T-helper 17 cell (primary cell): ENCODE measurements at places on chromosomes 13 and 19.

DNA sequence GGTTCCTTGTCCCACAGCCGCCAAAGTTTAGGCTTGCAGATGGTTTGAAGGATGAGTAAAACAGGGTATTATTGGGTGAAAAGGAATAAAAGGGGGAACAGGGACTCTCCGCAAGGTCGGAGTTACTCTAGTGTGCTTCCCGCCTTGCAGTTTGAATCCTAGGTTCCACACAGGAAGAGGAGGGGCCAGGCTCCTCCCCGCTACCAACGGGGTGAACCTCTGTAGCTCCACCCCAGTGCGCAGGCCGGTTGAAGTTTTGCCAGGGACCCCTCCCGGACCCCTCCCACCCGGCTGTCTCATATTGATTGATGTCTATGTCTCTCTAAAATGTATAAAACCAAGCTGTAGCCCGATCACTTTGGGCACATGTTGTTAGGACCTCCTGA, 11.6 kb upstream of the GTF2F2 start:
- DNase-seq: no peak

- DNase-seq: no peak
Observed at GRCh38 chr13:19056984-19057490, 124.6 kb downstream of the TUBA3C start.

DNA sequence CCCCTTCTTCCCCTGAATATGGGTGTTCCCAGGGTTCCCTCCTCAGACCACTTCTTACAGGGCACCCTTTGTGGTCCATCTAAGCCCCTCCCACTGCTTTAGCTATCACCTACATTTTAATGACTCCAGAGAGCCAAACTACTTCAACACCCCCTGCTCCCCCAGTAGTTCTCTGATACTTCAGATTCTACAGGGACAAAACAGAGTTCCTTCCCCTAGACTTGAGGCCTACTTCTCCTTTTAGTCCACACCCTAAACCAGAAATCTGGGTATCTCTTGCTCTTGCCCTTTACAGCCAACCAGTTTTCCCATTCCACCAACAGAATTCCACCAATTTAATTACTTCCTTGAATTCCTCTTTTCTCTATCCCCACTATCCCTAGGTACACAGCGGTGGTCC, 107.2 kb downstream of the KCNRG start:
- no peak for DNase-seq

DNA sequence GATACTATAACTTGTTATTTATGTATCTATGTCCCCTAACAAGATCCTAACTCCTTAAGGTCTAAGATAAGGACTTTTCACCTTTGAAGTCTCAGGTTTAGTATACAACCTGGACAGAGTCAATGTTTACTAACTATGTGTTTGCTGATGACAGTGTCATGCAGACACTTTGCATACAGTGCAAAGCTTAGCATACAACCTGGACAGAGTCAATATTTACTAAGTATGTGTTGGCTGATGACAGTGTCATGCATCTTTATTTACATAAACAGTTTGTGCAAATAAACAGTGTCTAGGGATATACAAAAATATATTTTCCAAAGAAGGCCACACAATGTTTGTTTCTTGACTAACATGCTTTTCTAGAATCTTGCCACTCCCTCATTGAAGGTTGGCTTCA, 34.7 kb downstream of the DCT start:
- DNase-seq: no peak

DNA sequence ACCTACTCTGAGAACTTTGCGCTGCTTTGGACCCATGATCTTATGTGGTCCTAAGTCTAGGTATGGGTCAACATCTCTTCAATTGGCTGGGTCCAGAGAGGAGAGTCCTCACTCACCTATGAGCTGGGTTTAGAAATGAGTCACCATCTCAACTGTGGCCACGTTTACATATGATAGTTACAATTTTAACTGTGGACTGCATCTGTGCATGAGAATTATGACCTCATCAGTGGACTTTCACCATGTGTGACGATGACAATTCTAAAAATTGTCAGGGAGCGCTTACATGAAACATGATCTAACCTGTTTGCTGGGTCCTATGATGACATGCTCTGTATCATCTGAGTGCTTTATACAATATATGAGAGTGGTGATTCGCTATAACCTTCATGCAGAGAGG, 12.7 kb upstream of the ZNF724 start:
- DNase-seq: no peak

- DNase-seq: no peak
Observed at GRCh38 chr19:10135551-10136334, 16.0 kb upstream of the EIF3G start.

DNA sequence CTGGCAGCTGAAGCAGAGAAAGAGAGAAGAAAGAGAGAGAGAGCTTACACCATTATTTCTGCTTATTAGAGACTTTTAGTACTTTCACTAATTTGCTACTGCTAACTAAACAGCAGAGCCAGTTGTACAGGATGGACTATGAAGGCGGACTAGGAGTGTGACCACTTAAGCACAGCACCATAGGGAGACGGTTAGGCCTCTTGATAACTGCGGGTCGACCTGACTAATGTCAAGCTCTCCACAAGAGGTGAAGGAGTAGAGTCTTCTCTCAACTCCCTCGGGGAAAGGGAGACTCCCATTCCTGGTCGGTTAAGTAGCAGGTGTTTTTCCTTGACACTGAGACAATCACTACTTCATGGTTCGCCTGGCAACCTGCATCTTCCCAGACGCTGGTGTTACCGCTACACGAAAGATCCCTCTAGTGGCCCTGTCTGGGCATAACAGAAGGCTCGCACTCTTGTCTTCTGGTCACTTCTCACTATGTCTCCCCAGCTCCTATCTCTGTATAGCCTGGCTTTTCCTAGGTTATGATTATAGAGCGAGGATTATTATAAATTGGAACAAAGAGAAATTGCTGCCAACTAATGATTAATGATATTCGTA, 5.3 kb upstream of the PSG7 start:
- no peak for DNase-seq

DNA sequence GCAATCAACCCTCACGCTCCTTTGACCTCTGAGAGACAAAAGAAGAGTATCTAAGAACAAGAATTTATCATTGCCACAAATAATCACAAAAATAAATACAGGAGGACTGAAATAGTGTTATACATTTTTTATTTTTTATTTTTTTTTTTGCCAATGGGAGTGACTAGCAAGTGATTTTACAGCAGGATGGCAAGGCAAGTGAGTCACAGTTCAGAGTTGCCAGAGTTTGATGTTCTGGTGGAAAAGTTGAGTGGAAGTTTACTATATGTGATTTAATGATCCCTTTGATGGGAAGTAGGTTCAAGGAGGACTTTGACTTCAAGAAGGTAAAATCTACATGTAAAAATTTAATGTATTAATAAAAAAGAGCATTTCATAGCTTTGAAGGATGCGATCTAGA, 2691.4 kb downstream of the PCDH9 start:
- no peak for DNase-seq
